ENCODE measurements at places on chromosomes 2 and 18.

- DNase-seq, result no peak
Measured at GRCh38 chr2:62415019-62415431, 91.0 kb downstream of the TMEM17 start.

DNA sequence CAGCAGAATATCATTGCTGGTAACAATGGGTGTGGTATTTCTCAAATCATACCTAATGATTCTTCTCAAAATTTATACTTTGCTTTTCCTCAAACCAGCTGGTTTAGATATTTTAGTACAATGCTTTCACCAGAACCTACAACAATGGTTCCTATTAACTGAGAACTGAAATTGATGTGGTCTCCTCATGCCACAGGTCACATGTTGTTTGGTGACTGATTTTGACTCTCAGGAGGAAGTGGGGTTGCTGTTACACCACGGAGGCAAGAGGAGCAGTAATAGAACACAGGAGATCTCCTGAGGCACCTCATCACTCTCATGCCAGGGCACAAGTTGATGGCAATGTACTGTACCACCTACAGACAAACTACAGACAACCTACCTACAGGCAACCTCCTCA, 3.0 kb upstream of the CEP68 start:
- DNase-seq, result no peak

DNA sequence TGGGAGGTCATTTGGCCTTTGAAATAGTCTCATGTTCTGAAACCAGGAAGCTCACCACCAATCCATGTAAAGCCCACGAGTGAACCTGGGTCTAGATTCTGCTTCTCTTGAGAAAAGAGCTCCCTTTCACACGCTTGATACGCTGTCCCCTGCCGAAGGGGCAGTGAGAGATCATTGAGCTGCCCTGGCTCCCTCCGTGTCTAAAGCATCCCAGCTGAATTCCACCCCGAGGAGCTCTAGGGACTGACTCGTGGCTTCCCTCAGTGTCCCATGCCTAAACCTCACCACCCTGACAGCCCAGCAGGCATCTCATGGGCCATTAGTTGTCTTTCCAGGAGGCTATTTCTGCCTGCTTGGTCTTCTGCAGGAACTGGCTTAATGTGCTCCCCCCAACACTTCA, 68.6 kb downstream of the COL6A3 start:
- DNase-seq, result no peak

DNA sequence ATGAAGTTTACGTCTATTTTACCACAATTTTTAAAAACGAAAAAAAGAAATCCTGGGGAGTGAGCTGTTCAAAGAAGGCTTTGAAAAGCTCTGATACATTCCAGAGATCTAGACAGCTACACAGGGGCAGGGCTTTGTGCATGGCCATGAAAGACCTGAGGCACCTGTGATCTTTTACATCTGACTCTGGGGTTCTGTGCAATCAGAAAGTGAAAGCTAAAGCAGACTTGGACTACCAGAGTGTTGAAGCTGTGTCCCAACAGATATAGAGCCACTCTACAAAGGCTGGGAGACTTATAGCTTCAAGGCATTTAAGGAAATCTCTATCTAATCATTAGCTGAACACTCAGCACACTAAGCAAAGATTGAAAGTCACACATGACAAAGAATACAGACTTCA, 34.1 kb downstream of the PARD6G start:
- no peak for DNase-seq

DNA sequence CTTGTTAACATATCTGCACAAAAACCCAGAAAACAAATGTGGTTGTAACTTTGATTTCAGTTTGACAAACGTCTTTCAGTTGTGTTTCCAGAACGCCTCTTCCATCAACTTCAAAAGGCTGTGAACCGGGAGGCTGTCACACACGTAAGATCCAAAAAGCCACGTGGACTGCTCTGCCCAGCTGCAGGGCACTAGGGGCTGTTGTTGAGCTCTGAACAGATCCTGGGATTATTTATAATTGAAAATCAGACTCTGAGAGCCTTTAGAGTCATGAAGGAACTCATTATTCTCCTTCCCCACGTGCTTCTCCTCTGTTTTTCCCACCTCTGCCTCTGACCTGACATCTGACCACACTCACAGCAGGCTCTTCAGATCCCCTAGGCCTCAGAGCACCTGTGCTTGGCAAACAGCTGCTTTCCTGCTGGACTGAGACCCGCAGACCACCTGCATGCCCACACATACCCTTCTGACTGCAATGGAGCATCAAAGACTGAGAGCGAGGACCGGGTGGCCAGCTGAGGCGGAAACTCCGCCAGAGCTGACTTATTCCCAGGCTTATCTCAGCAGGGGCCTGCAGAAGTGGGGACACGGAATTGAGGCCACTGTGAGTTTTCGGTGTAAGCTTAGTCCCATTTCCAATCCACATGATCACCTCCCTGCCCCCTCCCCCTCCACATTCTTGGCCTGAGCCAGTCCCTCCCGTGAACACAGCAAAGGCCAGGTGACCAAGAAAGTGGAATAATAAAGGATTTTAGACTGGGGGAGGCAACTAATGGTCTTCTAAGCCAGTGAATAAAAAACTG, 114.8 kb downstream of the ATL2 start:
- DNase-seq, result no peak

- DNase-seq, result no peak
Measured at GRCh38 chr2:176999301-176999700, 213.3 kb upstream of the HNRNPA3 start.

DNA sequence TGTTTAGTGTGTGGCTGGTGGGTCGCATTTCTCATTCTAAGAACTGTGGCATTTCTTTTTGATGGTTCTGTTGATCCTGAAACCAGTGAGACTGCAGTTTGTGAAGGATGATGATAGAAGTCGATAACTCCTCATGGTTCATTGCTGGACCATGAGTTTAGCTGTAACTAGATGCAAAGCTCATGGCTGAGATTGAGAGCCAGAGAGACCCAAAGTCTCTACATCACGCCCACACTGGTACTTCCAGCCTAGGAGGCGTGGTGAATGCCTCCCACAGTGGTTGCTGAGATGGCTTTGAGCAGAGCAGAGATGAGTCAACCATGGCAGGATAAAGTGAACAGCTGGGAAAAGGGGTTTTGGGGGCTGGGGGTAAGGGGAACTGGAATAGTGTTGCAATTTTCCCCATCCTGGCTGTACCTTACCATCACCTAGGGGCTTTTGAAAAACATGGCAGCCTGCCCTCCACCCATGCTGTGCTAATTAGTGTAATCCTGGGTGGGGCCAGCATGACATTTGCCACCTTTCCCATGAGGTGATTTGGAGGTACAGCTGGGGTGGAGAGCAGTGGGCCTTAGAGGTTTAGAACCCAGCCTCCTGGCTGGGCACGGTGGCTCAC, 24.1 kb downstream of the INPP4A start:
- DNase-seq, result no peak

DNA sequence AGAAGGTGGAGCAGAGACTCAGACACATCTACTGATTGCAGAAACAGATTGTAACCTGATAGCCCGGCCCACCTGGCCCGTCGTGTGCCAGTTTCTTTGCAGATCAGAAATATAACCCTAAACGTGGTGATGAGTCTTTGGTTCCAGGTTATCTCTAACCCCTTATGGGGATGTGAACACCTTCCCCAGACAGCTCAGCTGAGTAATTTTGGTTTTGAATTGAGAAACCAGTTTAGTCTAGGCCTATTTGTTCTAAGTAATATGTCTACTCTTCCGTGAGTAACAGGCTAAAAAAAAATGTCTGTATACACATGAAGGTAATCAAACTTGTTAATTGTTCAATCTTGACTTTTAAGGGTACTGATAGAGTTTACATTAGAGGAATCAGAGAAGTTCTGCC, 35.7 kb downstream of the RASGRP3 start:
- DNase-seq, result no peak

All from RWPE2 (cell line).